Activated naive CD4-positive, alpha-beta T cell treated with anti-CD3 and anti-CD28 coated beads, Interleukin-2, amount 50 U/mL, for 16 hours (primary cell): ENCODE measurements at places on chromosomes 1 and 21.

DNA sequence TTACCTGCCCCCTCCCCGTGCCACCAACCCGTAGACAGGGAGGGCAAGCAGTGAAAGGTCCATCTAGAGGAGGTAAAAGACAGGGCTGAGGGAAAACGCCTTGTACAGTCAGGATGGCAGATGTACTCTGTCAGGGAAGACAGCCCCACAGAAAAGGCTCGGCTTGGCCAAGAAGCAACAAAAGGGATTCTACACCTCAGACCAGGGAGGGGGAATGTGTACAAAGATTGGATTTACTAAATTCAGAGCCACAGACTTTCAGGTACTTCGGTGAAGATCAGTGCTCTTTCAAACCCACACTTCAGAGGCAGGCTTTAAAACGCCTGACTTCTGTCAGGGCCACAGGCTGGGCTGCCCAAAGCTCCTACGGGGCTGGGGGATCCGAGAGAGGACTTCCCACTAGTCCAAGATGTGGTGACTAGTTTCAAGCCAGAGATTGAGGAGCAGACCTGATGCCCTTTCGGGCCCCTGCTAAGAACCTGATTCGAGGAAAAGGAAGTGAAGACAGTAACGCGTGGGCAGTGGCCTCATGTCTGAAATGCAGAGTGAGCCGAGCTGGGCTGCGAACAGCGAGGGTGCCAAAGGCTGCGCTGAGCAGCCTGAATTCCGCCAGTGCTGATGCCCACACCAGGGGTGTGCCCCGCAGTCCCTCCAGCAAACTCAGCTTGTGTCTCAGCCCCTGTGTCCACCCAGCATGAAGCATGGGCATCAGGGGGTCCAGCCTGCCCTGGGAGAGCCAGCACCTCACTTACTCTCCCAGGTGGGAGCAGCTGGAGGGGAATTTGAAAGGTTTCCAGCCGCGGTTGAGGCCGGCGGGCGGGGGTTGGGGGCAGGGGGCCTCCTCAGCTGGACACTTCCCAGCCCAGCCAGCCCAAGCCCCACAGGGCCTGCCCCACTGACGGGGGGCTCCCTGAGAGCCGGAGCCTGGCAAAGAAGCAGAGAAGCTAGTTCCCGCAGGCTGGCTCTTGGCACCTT is 36.2 kb downstream of the KIAA1614 start:
- no peak for DNase-seq

- DNase-seq = no peak
These were observed 362.7 kb downstream of the PRDM2 start for GRCh38 chr1:14062669-14063068.

DNA sequence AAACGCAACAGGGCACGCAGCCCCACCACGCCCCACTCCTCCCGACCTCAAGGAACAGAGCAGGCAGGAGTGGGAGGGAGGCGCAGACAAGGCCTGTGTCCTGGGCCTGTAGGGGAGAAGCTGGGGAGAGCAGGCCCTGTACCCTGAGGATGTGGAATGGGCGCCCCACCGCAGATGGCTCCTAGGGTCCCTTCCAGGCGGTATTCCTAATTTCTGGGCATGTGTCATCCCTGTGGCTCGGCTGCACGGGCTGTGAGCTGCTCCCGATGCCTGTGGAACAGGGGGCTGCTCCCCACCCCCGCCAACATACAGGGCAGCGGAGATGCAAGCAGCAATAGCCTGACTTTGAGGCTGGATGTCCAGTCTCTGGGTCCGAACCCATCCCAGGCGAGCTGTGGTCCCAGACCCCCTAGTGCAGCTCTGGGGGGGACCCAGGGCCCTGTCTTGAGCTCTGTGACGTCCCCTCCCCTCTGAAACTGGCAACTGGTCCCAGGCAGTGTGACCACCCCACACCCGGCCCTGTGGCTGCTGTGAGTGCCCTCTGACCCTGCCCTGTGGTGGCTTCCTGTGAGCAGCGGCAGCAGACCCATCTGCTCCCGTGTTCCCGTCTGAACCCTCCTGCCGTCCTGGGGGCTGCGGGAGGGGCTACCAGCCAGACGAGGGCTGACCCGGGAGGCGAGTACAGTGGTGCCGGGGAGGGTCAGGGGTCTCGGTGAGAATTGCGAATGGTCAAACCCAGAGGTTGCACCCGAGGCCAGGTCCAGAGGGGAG is 13.9 kb upstream of the COL6A2 start:
- no peak for DNase-seq

GRCh38 chr1:22485431-22485830 is 33.8 kb downstream of the ZBTB40 start:
- DNase-seq = no peak

GRCh38 chr1:73755649-73756048 is 442.3 kb downstream of the LRRIQ3 start:
- DNase-seq = no peak

DNA sequence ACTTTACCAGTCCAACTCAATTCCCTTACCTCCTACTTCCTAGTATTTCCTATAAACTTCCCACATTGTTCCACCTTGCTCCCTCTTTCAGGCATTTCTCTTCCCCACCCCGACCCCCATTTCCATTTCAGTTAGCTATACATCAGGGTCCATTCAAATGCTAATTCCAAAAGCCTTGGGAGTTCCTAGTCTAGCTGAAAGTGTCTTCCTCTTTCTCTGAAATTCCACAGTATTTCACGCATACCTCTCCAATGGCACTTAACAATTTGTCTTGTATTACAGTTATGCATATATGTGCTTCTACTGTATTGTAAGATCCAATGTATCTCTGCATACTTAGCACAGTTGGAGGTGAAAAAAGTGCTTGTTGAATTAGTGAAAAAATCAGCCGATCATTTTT is 94.9 kb downstream of the ZNF644 start:
- DNase-seq = no peak

DNA sequence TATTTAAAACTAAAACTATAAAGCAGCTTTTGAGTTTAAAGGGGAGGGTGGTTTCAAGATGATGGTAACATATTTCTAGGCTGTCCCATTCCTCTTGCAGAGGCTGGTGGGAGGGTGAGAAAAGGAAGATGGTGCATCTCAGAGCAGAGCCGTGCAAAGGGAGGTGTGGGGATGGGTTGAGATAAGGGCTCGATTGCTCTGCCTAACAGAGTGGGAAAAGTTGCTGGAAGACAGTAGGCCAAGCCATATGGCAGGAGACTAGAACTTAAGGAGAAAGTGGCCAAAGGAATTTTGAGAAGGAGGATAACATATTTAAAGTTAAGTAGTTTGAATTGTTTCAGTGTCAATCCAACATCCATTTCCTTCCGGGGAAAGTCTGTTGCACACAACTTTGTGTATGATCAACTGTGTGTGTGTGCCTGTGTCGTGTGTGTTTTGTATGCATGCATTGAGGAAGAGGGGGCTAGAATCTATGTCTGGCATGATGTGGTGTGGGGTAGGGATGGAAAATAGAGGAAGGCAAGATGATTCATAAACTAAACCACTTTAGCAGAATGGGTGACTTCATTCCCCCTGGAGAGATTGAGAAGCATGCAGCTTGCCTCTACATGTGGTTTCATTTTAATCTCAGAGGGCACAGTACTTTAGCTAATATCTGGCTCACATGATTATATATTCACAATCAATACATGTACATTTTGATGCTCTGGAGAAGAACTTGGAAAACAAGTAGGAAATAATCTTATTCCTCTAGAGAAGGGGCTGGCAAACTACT is 145.0 kb upstream of the DNAH14 start:
- no peak for DNase-seq

DNA sequence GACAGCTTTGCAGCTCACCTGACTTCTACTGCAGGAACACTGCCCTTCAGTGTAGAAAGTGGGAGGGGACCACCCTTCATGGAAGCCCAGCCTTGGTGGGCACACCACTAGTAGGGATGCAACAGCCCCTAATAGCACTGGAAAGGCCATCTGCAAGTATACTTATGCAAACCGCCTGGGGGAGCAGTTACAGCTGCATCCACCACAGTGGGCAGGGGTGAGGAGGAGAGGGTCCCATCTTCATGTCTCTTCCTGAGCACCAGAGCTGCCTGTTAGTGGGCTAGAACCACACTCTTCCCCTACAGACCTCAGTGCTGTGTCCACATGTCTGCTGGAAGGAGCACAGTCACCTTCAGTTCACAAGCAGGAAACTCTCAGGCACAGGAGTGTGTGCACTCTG is 66.2 kb upstream of the LHX8 start:
- DNase-seq = no peak

DNA sequence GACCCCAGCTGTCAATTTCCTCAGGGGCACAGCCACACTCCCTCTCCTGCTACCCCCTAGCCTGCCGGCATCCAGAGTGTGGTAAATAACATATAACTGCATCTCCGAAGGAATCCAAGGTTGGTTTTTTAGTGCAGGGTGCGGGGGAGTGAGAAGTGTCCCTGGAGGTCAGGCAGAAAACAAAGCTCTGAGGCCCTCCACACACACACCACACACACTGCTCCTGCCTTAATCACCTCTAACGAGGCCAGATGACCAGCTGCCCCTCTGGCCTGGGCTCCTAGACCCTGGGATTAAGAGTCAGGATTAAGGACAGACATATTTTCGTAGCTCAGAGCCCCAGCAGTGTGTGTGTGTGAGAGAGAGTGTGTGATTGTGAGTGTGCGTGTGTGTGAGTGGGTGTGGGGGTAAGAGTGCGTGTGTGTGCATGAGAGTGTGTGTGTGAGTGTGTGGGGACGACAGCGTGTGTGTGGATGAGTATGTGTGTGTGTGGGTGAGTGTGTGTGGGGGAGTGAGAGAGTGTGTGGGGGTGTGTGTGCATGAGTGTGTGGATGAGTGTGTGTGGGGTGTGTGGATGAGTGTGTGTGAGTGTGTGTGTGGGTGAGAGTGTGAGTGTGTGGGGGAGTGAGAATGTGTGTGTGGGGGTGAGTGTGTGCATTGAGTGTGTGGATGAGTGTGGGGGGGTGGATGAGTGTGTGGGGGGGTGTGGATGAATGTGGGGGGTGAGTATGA is 14.6 kb downstream of the SDC3 start:
- DNase-seq = no peak

GRCh38 chr1:61013189-61013945 is 69.0 kb upstream of the NFIA start:
- DNase-seq = no peak

DNA sequence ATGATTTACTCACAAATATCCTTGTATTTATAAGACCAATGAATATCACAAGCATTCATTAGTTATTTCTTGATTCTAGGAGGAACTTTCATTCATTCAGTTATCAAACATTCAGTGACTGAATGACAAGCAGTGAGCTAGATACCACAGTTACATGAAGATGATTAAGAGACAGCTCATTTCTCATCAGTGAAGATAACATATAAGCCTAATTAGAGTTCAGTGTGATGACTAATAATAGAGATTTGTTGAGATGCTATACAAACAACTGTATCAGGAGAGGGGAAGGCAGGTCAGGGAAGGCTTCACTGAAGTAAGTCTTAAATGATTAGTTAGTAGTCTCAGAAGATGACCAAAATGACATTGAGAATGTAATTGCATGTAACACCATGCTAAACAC is 14.6 kb upstream of the C1orf105 start:
- DNase-seq = no peak

DNA sequence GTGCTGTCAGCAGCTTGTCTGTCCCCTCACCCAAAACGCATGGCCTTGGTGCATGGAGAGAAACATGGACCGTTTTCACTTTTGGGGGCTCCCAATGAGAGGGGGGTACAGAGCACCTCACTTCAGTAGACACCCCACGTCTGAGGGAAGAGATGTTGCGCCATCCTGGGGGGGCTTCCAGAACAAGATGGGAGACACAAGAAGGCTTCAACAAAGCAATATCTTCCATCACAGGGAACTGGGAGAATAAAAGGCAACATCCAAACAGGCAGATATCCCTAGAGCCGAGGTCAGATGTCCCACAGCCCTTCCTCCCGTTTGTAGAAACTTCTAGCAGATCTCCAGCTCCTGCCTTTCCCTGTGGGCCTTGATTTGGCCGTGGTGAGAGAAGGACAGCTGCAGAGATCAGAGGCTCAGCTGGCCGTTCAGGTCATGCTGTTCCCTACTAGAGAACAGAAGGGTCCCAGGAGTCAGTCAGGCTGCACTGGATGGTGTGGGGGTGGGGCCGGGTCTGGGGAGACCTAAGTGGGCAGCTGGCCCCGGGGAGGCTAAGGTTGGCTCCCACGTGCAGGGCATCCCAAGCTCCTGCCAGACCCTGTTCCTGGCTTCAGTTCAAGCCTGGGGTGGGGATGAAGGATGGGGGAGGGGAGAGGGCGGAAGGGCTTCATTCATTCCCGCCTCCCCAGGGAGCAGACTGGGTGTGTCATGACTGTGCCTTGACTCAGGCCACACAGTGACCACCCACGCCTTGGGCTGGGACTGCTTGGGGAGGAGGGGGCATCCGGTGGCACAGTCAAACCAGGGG is 4.4 kb downstream of the PLOD1 start:
- no peak for DNase-seq

- no peak for DNase-seq
These were observed 70.0 kb upstream of the ZNF281 start for GRCh38 chr1:200479816-200480215.

DNA sequence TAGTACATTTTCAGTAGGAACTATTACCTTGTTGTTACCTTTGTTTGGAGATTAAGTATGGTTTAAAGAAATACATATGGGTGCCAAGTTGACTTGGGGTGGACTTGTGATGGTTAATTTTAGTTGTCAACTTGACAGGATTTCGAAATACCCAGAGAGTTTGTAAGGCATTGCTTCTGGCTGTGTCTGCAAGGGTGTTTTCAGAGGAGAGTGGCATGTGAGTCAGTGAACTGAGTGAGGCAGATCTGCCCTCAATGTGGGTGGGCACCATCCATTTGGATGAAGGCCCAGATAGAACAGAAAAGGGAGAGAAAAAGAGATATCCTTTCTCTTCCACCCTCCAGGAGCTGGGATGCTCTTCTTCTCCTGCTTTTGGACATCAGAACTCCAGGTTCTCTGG is 315.5 kb downstream of the GPATCH2 start:
- DNase-seq = no peak

- no peak for DNase-seq
These were observed 12.9 kb downstream of the PABPC4 start for GRCh38 chr1:39563669-39564068.

DNA sequence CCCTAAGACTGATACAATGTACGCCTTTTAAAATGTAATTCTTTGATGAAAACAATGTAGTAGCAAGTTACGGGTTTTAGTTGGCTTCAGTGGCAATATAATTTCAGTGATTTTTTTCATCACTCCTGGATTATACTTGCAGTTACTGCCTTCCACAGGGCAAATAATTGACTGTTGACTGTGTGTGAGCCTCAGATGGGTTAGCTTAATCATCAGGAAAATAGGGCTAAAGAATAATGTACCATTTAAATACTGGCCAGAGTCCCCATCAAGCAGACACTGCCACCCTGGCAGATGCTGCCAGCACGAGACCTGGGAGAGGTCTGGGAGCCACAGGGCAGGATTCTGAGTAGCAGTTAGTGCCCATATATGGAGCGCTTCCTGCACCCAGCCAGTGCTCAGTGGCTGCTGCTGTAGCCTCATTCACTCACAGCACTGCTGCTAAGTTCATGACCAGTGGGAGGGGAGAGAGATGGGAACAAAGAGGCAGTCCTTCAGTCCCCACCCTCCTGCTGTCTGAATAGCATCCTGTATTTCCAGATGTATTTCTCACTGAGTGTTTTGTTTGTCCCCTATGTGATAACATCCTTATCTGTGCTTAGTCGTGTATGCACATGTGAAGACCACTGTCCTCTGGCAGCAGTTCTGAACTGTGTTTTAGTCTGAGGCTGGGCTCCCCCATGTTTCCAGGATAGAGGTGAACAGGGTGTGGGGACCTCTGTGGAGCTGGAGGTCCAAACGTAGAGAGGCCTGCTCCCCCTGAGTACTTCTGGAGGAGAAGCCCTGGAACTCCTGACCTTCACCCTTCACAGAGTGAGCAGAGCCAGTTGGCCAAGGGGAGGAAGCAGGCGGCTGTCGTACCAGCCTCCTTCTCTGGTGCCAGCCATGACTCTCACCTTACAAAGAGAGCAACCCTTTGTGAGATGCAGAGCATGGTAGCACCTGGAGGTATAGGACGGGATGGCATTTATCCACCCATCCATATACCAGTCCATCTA is 80.4 kb downstream of the ADARB1 start:
- peak; percentile 25 for DNase-seq
